Right lung (tissue), 10 donors: ENCODE measurements at places on chromosomes 13 and 19.

GRCh38 chr13:41668130-41668757, 210.9 kb downstream of the RGCC start:
- DNase-seq, result peak; percentile 87

- no peak for DNase-seq
These were observed 39.6 kb downstream of the COL4A2 start for GRCh38 chr13:110346661-110347067.

GRCh38 chr19:48982280-48982679, 10.8 kb downstream of the GYS1 start:
- DNase-seq, result no peak

- DNase-seq, result no peak
These were observed 216.3 kb downstream of the RGCC start for GRCh38 chr13:41673640-41674039.

GRCh38 chr19:31504221-31504620, 155.0 kb upstream of the TSHZ3 start:
- DNase-seq, result no peak

- DNase-seq, result peak; percentile 83
These were observed 9.5 kb upstream of the TSPAN16 start for GRCh38 chr19:11286312-11286974.

DNA sequence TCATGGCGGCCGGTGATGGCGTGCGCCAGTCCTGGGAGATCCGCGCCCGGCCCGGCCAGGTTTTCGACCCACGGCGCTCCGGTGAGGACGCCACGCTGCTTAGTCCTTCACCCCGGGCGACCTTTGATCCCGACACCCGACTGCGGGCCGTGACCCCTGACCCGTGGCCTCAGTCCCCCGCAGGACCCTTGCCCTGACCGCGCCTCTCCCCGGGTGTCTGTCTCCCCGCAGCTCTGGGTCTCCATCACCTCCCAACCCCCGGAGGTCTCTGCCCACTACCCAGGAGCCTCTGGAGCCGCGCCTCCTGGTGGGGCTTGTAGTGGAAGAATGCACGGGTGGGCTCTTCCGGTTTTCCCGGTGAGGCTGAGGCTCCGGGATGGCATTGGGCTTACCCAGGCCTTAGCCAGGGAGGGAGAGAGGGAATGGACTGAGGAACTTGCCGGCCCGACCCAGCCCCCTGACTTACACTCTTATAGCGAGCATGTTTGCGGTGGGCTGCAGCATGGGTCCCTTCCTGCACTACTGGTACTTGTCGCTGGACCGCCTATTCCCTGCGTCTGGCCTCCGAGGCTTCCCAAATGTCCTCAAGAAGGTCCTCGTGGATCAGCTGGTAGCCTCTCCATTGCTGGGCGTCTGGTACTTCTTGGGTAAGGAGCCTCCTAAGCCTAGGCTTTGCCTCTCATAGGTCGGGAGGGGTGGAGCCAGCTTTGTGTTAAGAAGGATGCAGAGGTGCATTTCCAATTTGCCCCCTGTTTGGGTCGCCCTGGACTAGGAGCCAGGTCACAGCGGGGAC, 566 bp downstream of the MPV17L2 start:
- DNase-seq, result no peak

- no peak for DNase-seq
These were observed 107.1 kb downstream of the TUBA3C start for GRCh38 chr13:19074519-19074918.

DNA sequence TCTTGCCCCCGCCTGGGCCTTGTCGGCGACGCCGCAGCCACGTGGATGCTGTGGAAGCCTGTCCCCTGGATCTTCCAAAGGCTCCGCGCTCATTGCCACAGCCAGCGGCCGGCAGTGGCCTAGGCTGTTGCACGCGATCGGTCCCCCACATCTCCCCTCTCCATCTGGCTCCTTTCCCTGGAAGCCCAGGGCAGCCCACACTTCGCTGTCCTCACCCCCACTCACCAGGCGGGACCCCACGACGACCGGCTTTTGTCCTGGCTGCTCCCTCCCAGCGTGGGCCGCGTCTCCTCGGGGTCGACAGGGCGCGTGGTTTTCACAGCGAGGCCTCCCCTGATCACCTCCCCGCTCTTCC, 605 bp upstream of the TEX30 start:
- DNase-seq, result no peak

DNA sequence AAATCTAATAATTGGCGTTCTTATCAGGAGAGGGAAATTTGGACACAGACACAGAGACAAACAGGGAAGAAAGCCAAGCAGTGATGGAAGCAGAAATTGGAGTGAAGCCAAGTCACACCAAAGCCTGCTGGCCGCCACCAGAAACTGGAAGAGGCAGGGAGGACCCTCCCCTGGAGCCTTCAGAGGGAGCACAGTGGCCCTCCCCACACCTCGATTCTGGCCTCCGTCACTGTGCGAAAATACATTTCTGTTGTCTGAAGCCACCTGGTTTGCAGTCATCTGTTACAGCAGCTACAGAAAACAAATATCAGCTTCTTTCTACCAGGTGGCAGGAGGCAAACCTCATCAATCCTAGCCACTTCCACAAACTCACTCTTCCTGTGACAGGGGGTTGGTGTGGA, 8.3 kb upstream of the TLE6 start:
- DNase-seq, result peak; percentile 89

GRCh38 chr13:100630555-100630954, 42.0 kb upstream of the GGACT start:
- no peak for DNase-seq

DNA sequence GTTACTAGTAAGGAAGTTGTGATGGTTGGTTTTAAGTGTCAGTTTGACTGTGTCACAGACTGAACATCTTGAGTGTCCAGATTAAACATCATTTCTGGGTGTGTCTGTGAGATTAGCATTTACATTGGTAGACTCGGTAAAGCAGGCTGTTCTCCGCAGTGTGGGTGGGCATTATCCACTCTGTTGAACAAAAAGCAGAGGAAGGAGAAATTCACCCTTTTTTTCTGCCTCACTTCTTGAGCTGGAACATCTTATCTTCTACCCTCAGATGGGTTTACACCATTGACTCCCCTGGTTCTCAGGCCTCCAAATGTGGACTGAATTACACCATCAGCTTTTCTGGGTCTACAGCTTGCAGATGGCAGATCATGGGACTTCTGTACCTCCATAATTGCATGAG, 63.7 kb upstream of the ZDHHC20 start:
- no peak for DNase-seq

DNA sequence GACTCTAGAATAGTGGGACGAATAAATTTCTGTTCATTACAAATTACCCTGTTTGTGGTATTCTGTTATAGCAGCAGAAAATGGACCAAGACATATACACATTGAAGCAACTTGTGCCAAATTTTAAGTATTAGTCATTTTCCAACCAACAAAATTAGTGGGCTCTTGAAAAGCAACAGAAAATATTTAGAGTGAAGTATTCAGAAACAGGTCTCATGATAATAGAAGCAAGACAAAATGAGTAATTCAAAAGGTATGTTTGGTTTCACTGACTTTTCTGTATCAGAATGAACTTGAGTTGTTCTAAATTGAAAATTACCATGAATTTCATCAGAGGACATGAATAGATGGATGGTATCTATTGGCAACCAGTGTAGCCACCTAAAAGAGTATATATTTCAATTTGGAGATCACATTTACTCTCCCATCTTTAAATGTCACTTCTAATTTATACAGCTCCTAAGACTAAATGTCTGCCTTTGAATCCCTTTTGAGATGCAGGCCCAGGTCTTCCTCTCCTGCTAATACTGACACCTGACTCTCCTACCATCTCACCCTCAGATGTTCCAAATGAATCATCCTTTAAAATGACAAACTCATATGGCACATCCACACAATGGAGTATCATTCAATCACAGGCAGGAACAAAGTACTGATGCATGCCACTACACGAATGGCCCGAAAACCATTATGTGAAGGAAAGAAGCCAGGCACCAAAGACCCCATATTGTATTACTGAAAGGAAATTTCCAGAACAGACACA, 40.7 kb upstream of the DOCK9 start:
- no peak for DNase-seq

- DNase-seq, result no peak
These were observed 1.3 kb upstream of the A1BG start for GRCh38 chr19:58354478-58355030.
